Effector CD8-positive, alpha-beta T cell (primary cell): ENCODE measurements at places on chromosomes 4 and X.

DNA sequence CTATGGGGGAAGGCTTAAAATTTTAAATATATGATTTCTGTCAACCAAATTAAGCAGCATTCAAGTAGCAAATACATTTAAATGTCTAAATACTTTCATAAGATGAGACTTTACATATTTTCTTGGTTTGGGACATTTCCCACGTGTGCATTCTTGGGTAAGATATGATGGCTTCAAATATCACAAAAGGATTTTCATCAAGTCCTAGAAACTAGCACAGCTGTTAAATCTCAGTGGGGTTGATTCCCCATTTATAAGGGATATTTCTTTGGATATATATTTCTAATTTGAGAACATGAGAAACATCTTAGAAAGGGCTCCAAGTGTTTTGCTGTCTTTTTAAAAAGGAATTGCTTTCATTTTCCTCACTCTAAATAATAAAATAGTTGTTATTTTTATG lies 90.2 kb downstream of the P2RY10 start:
- no peak for DNase-seq

- DNase-seq = no peak
Measured at GRCh38 chrX:1424147-1424851, 28.4 kb downstream of the ASMTL start.

DNA sequence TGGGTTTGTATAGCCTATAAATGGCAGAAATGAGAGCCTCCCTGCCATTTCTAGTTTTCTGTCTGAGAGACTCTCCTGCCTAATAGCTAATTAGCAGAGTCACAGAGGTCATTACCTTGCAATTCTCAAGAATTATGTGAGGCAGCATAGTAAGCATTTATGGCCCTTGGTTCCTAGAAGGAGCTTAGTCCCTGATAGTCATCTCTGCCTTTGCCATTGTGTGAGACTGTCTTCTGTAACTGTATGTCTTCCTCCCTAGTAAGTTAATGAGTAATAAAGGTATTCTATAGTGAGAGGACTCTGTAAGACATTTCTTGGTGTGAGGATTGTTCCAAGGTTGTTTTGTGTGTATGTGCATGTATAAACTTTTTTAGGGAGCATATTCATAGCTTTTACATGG lies 108.7 kb downstream of the AR start:
- DNase-seq = no peak

- DNase-seq = no peak
Measured at GRCh38 chr4:62191451-62192240, 991.5 kb downstream of the ADGRL3 start.
